T-helper 2 cell (primary cell): ENCODE measurements at places on chromosomes 6 and 20.
A peak's percentile ranks its signal among the peaks of the same experiment; 100 is the strongest.

GRCh38 chr20:17966432-17967310 lies 1.9 kb downstream of the SNX5 start:
- DNase-seq = peak; percentile 30

DNA sequence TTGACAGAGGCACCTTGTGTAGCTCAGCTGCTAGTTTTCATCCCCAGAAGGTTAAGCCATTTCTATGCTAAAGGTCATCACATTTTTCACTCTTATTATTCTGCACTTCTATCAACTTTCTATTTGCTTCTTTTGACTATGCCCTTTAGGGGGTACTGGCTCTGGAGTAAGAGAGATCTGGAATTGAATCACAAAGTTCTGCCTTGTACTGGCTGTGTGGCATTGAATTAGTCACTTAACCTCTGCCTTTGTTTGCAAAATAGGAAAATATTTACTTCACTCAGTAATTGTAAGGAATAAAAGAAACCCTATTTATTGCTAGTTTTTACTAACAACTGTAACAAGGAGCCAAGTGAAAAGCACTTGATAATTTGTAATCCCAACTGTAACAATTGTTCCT lies 56.8 kb upstream of the MTRF1L start:
- no peak for DNase-seq

DNA sequence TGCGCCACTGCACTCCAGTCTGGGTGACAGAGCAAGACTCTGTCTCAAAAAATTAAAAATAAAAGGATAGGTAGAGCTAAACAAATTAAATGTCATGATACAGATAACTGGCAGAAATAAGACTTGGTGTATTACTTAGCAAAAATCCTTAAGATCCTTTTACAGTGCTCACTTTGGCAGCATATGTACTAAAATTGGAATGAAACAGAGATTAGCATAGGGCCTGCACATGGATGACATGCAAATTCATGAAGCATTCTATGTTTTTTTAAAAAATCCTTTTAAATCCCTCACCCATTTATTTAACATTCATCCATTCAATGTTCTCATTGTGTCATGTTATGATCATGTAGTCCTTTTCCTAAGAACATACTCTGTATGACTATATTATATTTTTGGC lies 528.8 kb downstream of the CD83 start:
- DNase-seq = no peak

DNA sequence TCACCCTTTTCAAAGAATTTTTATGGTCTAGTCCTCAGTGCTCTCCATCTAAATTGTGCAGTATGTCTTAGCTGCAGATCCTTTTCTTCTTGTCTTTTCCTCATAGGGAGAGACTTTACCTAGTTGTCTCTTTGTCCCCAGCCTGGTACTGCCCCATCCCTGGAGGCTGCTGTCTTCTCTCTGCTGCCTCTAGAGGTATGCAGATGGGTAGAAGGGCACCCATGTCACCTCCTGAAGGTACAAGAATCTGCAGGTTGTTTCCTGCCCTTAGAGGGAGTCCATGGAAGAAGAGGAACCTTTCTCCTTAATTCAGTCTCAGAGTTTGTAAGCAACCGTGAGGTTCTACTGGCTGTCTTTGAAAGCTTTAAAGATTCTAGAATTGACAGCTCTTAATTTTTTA lies 39.1 kb downstream of the MCM8 start:
- DNase-seq = no peak

DNA sequence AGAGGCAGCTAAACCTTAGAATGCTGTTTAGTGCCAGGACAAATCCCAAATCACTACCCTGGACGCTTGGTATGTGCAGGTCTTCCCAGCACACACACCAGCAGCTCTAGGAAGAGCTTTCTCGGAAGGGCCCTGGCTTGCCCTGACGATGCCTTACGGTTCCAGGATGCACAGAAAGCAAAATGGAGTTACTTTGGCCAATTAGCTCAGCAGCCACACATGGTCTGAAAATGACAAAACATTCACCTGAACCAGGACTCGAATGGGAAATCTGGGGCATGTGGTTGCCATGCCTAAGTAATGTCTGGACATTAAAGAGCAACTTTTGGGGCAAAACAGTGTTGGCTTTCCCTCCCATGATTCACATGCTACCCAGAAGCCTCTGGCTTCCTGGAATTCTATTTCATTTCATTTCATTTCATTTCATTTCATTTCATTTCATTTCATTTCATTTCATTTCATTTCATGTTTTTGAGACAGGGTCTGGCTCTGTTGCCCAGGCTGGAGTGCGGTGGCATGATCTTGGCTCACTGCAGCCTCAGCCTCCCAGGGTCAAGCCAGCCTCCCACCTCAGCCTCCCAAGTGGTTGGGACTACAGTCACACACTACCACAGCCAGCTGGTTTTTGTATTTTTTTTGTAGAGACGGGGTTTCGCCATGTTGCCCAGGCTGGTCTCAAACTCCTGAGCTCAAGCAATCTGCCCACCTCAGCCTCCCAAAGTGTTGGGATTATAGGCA lies 153.3 kb downstream of the ZDHHC14 start:
- DNase-seq = no peak

DNA sequence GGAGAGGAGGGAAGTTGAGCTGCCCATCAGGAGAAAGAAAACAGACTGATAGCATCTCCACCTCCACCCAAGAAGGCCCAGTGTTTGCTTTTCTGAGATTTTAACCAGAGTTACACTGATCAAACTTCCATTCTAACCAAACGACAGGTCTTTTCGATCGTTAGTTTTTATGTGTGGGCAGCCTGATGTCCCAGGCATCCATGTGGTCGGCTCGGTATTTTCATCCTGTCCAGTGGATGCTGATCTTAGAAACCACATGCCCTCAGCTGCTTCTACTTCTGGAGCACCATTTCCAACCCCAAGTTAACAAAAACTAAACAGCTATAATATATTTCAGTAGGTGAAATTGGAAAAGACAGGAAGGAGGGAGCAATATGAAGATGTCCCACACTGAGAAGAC lies 536.8 kb upstream of the JAG1 start:
- no peak for DNase-seq

GRCh38 chr20:4014031-4014474 lies 1.3 kb downstream of the RNF24 start:
- DNase-seq = no peak

DNA sequence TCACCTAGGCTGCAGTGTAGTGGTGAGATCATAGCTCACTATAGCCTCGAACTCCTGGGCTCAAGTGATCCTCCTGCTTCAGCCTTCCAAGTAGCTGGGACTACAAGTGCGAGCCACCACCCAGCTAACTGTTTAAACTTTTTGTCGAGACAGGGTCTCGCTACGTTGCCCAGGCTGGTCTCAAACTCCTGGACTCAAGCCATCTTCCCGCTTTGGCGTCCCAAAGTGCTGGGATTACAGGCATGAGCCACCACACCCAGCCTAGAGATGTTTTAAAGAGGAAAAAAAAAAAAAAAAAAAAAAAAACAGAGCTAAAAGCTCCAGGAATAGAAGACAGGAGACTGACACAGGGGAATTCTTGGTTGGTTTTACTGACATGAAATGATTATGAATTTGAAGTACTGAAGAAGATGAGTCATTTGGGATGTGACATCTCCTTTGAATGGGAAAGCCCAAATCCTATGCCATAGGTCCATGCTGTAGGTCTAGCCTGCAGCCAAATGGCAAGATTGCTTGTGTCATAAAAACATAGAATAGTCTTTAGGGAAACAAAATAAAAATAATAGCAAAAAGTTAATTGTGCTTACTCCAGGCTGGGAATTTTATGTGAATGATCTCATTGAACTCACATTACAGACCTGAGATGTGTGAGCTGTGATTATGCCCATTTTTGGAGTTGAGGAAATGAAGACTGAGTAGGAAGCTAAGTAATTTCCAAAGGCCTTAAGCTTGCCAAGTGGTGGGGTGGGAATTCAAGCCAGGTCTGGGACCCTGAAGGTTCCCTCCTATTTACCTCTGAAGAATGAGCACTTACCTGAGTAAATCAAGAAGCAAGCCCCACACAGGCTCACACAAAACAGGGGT lies 24.3 kb upstream of the NHSL1 start:
- no peak for DNase-seq

GRCh38 chr20:48620507-48621375 lies 207.1 kb downstream of the PREX1 start:
- DNase-seq = peak; percentile 57

DNA sequence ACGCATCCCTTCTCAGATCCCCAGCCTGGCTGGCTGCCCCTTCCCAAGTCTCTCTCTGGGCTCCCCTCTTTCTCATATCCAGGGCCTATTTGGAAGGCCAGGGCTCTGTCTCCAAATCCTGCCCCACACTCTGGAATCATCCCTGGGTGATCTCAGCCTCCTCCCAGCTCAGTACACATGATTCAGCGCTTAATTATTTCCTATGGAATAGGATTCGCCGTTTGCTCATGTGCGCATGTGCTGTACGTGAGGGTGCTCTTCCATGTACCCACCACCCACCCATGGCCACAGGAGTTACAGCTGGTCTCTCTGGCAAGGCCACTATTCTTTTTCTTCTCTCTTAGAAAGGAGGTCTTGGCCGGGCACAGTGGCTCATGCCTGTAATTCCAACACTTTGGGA lies 81.7 kb upstream of the FOXP4 start:
- DNase-seq = no peak

DNA sequence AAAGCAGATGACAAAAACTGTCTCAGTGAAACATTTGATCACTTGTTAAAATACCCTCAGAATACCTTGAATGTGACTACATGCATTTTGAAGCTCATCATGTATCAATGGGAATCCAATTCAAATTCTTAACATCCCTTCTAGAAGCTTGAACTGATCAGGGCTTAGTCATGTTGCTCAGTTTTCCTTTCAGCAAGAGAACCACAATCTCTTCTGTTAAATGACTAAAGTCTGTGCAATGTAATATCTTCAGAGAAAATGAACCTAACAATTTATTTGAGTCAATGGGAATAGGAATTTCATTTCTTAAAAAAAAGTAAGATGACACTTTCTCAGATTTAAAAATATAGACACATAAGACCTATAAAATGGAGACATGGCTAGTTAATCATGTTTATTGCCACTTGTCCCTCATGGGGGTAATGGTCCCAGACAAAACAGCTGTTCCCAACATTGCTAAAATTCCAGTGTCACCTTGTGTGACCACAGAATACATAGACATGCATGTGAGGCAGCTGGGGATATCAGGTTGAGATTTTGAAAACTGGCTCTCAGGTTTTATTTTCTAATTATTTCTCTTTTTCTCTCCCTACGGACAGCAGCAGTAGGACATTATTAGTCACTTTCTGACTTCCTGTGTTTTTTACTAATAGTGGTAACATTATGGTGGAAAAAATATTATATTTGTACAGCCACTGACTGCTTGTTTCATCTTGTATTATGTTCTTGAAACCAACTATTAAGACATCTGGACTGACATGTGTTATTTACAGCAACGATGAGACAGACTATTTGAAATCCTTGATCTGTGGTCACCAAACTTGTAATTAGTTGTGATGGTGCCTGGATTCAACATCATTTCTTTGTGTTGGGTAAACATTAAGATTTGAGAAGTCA lies 192.5 kb downstream of the COL9A1 start:
- no peak for DNase-seq

DNA sequence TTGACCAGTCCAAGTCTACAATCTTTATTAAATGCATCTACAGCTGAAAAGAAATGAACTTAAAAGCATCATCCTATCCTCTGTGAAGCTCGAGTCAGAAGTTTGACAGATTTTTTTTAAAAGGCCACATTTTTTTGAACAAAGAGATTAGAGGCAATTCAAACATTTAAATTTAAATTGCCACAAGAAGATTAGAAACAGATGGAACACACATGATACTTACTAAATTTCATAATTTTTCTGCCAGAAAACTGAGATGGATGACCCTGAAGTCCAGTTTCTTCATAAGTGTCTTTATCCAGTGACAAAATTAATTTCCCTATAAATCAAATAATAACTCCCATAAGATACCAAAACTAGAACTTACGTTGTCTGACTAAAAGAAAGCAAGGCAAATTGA lies 4.3 kb downstream of the RPP40 start:
- DNase-seq = no peak

GRCh38 chr6:74936886-74937285 lies 269.0 kb downstream of the COL12A1 start:
- DNase-seq = no peak

- DNase-seq = no peak
These were observed 165.4 kb downstream of the GRM4 start for GRCh38 chr6:33980176-33981175.

- no peak for DNase-seq
These were observed 793.9 kb upstream of the EPHA7 start for GRCh38 chr6:94213226-94213625.

DNA sequence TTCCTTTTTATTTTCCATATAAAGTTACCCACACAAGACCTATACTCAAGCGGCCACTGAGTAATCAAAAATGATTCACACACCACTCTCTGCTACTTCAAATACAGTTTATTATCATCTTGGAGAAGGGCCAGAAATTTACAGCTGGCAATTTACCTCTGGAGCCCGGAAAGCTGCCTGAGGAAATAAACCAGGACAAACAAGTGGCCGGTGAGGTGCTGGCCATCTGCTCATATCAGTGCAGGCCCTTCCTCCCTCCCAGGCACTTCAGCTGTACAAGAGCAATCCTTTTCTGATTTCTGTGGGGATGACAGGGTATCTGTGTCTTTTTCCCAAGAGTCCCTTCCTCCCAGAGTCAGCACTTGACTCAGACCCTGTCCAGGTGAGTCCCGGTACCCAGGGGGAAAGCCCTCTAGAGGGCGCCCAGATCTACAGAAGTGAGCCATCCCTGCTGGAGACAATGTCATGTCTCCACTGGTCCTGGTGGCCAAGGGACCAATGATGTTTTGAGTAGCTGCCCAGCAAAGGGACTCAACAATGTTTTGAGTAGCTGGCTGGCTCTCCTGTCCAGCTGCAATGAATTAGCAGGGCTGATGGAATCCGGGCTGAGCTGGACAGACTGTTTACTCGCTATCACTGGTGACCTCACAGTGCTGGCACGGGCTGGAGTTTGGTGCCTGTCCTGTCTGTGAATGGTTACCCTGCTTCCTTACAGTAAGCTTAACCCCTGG lies 23.6 kb downstream of the LRP11 start:
- peak; percentile 27 for DNase-seq

- peak; percentile 71 for DNase-seq
These were observed 8.7 kb upstream of the ARMC12 start for GRCh38 chr6:35727935-35728682.

GRCh38 chr20:3654326-3655130 lies 8.7 kb downstream of the GFRA4 start:
- DNase-seq = no peak

- no peak for DNase-seq
These were observed 17.7 kb upstream of the ITCH start for GRCh38 chr20:34345402-34345736.

DNA sequence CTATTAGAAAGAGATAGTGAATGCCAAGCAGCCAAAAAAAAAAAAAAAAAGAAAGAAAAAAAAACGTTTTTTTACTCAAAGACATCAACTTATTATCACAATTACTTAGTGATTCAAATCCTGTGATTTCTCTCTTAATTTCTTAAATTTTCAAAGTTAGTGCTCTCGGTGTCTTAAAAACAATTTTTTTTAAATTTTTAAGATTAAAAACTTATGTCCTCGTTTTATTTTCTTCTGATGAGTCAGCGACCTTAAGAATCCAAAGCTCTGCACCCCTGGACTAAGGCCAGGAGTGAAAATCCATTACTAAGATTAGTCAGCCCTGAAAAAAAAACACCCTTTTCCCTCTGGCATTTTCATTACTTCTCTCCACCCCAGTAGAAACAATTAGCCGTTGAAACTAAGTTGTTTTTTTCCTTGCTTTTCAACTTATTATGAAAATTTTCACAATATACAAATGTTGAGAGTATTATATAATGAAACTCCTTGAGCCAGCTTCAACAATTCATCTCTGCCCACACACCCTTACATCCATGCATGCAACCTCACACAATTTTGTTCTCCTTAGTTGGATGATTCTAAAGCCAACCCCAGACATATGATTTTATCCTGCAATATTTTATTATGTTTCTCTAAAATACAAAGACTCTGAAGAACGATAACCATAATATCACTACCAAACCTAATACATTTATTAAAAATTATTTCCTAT lies 85.6 kb upstream of the CARMIL1 start:
- DNase-seq = no peak
